Right cardiac atrium (tissue), 5 donors: ENCODE measurements at places on chromosomes 5 and 9.

GRCh38 chr5:107671742-107672210, 1.0 kb upstream of the EFNA5 start:
- DNase-seq, result no peak

GRCh38 chr5:142290577-142291299, 34.1 kb downstream of the SPRY4 start:
- peak; percentile 64 for DNase-seq

GRCh38 chr5:145010834-145011233, 824.3 kb downstream of the PRELID2 start:
- no peak for DNase-seq

GRCh38 chr9:122320413-122320881, 50.4 kb upstream of the PTGS1 start:
- DNase-seq, result no peak

GRCh38 chr5:141778206-141778605, 96.2 kb upstream of the ARAP3 start:
- DNase-seq, result no peak

GRCh38 chr9:4382722-4383317, 83.0 kb upstream of the GLIS3 start:
- DNase-seq, result no peak

DNA sequence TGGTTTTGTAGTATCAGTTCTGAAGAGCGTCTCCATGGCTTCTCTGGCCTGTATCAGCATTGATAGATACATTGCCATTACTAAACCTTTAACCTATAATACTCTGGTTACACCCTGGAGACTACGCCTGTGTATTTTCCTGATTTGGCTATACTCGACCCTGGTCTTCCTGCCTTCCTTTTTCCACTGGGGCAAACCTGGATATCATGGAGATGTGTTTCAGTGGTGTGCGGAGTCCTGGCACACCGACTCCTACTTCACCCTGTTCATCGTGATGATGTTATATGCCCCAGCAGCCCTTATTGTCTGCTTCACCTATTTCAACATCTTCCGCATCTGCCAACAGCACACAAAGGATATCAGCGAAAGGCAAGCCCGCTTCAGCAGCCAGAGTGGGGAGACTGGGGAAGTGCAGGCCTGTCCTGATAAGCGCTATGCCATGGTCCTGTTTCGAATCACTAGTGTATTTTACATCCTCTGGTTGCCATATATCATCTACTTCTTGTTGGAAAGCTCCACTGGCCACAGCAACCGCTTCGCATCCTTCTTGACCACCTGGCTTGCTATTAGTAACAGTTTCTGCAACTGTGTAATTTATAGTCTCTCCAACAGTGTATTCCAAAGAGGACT, 1.5 kb downstream of the GPR21 start:
- no peak for DNase-seq

GRCh38 chr9:89342948-89343347, 24.6 kb downstream of the SECISBP2 start:
- DNase-seq, result no peak

DNA sequence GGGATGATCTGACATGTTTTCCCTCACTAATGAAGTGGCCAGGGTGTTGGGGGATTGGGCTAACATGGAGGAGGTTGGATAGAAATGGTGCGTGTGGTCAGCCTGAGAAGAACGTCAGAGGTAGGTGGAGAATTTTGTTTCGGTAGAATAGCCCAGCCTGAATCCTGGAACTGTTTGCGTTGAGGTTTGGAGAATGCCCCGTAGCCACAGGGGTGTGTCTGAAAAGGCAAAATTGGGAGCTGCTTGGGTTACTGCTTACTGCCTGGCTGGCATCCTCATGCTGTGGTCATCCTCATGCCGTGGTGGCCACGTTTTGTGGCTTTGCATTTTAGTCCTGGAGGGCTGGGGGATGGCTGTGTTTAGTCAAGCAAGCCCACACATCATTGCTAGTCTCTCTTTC, 236.9 kb downstream of the GOLPH3 start:
- no peak for DNase-seq

DNA sequence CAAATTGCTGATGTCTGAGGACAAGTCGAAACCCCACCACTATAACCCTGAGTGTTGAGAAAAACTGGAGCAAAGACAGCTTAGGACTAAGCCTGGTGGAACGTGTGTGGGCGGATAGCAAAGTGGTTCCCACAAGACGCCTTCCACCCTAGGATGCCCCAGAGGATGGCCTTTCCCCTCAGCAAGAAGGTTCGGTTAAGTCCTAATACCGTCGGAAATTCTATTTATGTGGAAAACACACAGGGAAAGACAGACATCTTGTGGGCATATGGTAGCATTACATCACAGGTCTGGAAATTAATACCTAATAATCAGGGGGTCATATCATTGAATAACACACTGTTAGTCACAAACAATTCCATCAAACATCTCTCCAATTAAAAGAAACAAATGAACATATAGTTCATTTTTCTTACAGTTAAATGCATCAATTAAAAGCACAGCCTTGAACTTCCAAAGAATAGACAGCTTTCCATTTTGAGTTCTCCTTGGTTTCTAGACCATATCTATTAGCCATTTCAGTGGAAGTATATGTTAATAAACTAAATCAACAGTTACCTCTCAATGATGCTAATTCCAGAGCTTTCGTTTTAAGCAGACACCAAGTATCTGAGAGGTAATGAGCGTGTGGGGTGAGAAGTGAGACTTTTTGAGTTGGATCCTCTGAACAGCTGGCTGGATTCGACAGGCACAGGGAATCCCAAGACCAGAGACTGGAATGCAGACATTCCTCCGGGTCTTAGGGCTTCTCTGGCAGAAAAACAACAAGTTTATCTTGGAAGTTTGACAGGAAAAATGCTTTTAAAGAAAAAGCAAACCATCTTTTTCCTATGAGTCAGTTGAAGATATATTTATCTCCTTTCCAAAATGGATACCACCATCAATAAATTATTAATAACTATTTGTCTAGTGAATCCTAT, 2.9 kb upstream of the ICE1 start:
- no peak for DNase-seq

GRCh38 chr9:6598249-6598725, 47.2 kb downstream of the GLDC start:
- no peak for DNase-seq

GRCh38 chr5:43631182-43631910, 28.4 kb downstream of the NNT start:
- no peak for DNase-seq

GRCh38 chr9:13718086-13718485, 438.6 kb upstream of the MPDZ start:
- DNase-seq, result no peak

DNA sequence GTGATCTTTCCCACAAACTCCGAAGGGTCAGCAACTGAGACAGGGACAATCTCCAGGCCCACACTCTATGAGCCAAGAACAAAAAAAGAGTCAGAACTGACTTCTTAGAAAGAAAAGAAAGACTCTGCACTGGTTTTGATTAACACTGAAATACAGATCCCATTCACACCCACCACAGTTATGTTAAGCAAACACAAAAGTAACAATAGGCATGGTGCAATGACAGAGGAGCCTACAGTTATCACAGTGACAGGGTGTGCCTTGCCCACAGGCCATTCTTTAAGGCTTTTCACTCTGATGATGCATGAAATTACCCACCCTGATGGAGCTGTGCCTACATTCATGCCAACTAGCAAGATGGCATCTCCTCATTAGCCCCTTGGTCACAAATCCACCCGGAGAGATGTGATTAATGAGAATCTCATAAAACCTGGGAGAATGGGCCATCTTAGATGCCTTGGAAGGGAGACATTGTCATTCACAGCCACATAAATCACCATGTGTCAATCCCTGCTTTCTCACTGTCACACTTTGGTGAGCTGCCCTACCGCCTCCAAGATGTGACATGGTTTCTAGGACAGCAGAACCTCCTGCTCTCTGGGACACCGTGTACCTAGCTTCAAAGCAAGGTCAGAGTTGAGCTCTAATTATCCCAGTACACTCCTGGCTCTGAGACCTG, 27.6 kb upstream of the FSTL4 start:
- no peak for DNase-seq

DNA sequence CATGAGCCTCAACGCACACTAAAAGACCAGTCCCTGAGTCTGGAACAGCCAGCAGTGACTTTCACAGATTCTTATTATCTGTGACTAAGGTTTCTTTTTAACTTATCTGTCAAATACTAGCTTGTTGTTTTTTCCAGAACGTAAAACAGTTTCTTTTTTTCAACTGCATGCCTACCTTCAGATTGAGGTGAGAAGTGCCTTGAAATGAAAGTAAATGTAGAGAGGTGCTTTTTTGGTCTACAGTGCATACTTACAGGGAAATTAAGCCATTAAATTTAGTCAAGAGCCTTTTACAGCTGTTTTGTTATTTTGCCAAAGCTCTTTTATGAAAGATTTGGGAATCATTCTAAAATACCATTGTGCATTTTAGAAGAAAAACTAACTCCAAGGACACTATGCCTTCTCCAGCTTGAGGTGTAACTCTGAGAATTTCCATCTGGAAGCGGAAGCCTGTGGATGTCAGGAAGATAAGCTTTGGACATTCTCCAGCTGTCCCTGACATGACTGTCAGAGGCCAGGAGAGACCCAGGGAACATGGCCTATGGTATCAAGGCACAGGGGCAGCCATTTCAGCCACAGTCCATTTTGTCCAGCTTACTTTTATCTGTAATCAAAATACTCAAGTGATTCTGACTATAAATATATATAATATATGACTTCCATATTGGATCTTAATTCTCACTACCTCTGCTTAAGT, 230.3 kb downstream of the GLIS3 start:
- no peak for DNase-seq

DNA sequence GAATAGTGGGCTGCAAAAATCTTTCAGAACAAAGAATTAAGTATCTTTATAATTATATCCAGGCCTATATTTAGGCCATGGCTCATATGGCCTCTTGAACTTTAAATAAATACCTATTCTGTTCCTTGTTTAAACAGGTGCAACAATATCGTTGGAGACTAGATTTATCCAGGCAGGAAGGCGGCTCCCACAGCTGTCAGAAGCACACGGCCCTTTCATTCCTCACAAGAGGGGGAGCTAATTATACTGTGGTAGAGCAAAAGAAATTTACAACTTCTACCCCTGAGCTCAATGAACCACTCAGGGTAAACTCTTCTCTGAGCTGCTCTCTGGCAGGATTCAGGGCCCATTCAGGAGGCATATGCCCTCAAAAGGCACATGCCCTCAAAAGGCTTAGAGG, 31.3 kb downstream of the TMEM174 start:
- no peak for DNase-seq

- peak; percentile 82 for DNase-seq
These were observed 115.9 kb downstream of the RGS3 start for GRCh38 chr9:113579283-113580040.

- DNase-seq, result no peak
These were observed 216.3 kb downstream of the KIAA0825 start for GRCh38 chr5:94402096-94402495.

DNA sequence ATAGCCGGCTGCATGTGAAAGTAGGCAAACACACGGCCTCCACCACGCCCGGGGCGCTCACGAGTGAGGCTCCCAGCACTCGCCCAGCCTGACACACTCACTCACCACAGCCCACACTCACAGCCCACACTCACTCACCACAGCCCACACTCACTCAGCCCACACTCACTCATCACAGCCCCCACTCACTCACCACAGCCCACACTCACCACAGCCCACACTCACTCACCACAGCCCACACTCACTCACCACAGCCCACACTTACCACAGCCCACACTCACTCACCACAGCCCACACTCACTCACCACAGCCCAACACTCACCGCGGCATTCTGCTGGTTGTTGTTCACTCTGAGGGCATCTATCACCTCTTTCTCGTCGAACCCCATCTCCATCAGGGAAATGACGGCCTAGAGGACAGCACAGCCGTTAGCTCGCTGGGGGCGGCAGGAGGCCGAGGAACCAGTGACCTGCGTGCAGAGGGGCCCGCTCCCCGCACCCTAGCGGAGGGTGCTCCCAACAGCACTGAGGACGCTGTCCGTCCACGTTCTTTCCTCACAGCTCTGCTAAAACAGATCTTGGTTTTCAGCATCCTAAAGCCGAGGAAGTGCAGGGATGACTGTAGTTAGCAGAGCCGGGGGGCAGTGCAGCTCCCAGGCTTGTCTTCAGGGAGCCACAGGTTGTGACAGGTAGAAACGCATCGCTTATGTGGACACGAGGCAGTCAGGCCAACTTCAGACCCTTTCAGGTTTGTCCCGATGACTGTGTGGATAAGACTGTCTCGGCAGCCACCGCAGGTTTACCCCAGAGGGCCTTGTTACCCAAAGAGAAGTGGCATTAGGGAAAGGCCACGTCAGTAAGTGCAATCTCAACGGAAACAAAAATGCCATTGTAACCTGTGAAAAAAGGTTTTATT, 21.6 kb downstream of the UBAC1 start:
- DNase-seq, result no peak

GRCh38 chr5:31730139-31730538, 91.2 kb downstream of the PDZD2 start:
- no peak for DNase-seq

DNA sequence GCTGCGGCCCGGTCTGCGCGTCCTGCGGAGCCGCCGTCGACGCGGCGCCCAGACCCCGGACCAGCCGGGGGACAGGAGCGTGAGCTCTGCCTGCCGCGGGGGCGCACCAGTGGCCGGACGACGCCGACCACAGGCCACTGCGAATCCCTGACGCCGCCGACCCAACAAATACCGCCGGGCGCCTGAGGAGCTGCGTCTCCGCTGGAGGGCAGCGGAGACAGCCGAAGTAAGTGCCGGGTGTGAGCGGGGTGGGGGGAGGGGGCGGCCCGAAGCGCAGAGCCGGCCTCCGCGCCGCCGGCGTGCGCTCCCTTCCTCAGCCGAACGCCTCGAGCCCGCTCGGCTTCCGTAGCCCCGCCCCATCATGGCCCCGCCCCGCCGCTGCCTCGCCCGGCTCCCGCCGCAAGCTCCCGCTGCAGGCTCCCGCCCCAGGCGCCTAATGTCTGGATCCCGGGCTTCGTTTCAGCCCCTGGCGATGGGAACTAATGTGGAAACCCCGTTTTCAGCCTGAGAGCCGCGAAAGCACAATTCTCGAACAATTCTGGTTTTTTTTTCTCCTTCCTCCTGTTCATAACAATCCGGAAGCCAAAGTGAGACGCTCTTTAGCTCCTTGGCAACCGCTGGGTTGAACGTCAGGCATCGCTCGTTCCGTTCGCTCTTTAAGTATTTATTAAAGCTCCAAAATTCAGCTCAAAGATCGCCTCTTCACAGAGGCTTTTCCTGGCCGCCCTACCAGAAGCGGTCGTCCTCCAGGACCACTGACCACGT, at the start of gene RFK:
Gene RFK, minus strand, starts transcription at position 232 of the 765 bp plus-strand sequence. CDS start 255 bp downstream, outside the sequence.
- DNase-seq, result peak; percentile 95

GRCh38 chr5:130350131-130350530, 445.9 kb downstream of the CHSY3 start:
- no peak for DNase-seq

DNA sequence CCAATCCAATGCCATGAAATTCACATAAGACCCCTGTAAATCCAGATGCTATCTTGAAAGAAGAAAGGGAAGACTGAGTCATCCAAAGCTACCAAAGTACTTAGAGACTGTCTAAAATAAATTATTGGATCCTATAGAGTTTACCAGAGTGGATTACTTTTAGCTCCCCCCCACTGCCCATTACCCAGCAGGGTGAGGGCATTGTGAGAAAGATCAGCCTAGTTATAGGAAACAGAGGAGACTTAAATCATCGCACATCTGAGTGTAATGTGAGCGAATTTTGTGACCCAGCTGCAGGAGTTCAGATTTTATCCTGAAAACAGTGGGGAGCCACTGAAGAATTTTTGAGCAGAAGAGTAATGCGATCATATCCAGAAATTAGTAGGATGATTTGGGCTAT, 1.6 kb upstream of the ENHO start:
- no peak for DNase-seq

GRCh38 chr5:43514471-43514815, 505 bp downstream of the C5orf34 start:
- no peak for DNase-seq

GRCh38 chr9:129624947-129625346, 1.0 kb upstream of the NTMT1 start:
- no peak for DNase-seq
